ENCODE measurements at places on chromosomes 12 and 14. TPM values are rescaled to one million over a fixed set of nuclear protein-coding genes. Genes with fewer than 3 reads are reported as not detected.

GRCh38 chr12:104458694-104459367, 2.1 kb downstream of the CHST11 start:
- DNase-seq: peak; percentile 74
- H3K27ac ChIP-seq: peak overlapping the region; percentile 97
- peak overlapping the region; percentile 99 for H3K4me3 ChIP-seq
- peaks cover 13% of the 10 kb centered on the region for H3K36me3 ChIP-seq
- peaks cover 53% of the 10 kb centered on the region for H3K4me1 ChIP-seq

GRCh38 chr12:52212701-52213563, 20.1 kb upstream of the KRT7 start:
- no peak overlapping the region for H3K27ac ChIP-seq
- no peak for DNase-seq
- H3K4me1 ChIP-seq: peaks cover 4% of the 10 kb centered on the region
- peaks cover 20% of the 10 kb centered on the region for H3K27me3 ChIP-seq

- H3K4me1 ChIP-seq: peaks cover 10% of the 10 kb centered on the region
- DNase-seq: no peak
- no peaks in the 10 kb centered on the region for H3K36me3 ChIP-seq
- no peak overlapping the region for H3K27ac ChIP-seq
These were observed 1.8 kb downstream of the ALX1 start for GRCh38 chr12:85281636-85282312.

DNA sequence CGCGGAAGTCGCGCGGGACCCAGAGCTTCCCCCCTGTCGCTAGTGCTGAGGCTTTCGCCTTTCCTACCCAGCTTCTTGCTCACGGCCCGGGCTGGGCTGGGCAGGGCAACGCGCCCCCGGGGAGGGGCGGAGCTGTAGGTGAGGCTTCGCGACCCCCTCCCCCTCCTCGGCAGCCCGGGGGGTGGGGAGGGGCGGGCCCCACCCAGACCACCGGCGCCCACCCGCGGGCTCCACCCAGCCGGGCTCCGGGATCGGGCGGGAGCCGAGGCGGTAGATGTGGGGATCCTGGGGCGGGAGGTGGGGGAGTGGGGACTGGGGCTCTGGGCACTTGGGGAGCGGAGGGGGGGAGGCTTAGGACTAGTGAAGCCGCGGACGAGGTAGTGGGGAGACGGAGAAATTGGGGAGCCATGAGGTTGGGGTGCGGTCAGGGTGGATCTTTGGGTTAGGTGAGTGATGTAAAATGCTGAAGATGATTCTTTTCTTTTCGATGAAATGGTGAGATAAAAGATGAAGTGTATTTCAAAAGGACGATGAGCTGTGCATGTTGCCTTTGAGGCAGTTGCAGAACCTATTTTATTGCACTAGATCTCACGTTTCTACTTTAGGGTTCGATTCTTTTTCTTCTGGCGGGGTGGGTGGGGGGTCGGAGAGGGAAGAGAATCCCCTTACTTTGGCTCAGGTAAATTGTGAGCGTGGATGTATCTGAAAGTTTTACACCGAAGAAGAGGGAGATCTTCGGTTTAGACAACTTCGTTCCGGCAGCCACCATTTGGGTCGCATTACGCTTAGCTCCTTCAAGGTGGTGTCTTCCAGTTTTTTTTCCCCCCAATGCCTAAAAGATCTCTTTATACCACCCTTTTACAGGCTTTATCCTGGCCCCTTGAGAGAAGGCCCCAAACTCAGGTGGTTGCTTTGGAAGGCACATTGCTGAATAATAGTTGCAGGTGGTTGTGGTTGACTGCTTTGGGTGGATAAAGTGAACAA, 619 bp downstream of the ERC1 start:
- DNase-seq: peak; percentile 63
- H3K27ac ChIP-seq: peak overlapping the region; percentile 99
- H3K27me3 ChIP-seq: peaks cover 2% of the 10 kb centered on the region
- peaks cover 4% of the 10 kb centered on the region for H3K36me3 ChIP-seq

DNA sequence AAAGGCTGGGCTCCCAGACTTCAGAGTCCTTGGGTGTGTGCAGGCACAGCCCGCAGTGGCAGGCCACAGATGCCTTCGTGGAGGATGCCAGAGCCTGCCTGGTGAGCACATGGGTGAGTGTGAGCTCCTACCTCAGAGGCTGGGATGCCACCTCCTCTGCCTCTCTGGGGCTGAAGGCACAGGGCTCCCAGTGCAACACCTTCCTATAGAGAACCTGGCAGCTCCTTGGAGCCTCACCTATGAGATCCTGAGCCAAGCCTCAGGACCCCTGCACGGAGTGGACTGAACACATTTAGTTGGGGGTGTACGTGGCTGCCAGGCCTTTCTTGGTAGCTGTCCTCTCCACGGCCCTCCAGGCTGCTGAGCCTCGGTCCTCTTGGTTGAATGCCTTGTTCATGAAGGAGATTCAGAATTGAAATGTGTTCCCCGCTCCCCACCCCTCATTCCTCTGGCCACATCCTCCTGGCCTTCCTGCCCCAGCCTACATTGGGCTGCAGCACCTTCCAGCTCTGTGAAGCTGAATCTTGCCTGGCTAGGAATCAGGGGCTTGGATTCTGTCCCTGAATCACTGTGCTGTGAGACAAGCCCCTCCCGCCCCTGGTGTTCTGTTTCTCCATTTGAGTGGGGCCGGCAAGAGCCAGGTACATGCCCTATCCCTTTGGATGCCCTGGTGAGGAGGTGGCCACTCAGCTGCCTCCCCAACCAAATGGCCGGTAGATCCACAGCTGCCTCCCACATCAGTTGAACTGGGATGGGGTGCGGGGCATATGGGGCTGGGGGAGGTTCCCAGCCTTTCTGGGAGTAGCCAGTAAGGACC, 38.7 kb upstream of the TRAF3 start:
- H3K27me3 ChIP-seq: no peaks in the 10 kb centered on the region
- peaks cover 3% of the 10 kb centered on the region for H3K36me3 ChIP-seq

DNA sequence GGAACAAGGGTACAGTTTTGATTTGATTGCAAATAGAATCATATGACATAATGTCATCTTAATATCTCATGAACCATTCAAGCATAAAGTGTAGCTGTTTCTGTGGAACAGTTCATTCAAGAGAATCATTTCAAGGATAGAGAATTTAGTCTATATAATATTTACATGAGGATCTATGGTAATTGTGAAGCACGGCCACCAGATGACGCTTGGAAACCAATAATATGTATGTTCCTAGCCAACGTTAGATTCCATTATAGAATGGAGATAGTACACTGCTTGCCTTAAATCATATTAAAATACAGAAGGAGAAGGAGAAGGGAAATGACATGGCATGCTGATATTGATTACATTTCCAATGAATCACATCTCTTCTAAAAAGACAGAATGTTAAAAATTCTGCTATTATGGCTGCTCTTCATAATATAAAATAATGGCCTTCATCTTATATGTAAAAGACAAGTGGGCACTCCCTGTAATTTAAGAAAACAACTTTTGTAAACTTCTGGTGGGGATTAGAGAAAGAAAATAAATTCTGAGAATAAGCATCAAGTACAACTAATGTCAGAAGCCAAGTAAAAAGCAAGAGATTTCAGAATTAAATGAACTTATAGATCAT, 351.0 kb downstream of the NAV3 start:
- no peaks in the 10 kb centered on the region for H3K27me3 ChIP-seq
- H3K4me1 ChIP-seq: no peaks in the 10 kb centered on the region
- H3K27ac ChIP-seq: no peak overlapping the region
- DNase-seq: no peak
- H3K36me3 ChIP-seq: no peaks in the 10 kb centered on the region
- no peak overlapping the region for H3K4me3 ChIP-seq

DNA sequence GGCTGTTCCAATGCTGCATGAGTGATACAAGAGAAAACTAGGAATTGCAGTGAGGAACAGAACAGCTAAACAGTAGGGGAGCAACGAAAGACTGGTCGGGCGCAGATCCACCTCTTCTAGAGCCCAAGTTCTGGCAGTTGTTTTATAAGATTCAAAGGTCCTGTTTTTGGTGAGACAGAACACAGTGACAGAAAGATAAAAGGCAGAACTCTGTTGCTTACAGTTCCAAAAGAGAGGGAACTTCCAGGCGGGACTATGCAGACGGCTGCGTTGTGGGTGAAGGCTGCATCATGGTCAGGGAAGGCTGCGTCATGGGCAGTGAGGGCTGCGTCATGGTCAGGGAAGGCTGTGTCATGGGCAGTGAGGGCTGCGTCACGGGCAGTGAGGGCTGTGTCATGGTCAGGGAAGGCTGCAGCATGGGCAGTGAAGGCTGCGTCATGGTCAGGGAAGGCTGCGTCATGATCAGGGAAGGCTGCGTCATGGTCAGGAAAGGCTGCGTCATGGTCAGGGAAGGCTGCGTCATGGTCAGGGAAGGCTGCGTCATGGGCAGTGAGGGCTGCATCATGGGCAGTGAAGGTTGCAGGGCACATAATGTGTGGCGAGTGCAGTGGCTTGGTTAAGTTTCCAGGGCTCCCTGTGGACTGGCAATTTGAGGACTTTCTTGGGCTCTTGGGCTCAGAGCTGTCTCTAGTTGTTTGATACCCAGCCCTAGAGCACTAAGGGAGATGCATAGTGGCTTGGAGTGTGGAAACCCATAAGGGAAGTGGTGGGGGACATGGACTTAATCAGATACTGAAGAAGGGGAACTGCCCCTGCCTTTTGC, 619.9 kb downstream of the AACS start:
- no peak for DNase-seq
- H3K36me3 ChIP-seq: no peaks in the 10 kb centered on the region
- H3K4me1 ChIP-seq: no peaks in the 10 kb centered on the region
- H3K27ac ChIP-seq: no peak overlapping the region

- H3K4me1 ChIP-seq: no peaks in the 10 kb centered on the region
- no peaks in the 10 kb centered on the region for H3K27me3 ChIP-seq
- H3K27ac ChIP-seq: no peak overlapping the region
These were observed 86.8 kb upstream of the ADAMTS20 start for GRCh38 chr12:43638806-43639205.

GRCh38 chr12:793711-794110, 41.3 kb downstream of the WNK1 start:
- peaks cover 72% of the 10 kb centered on the region for H3K4me1 ChIP-seq
- no peaks in the 10 kb centered on the region for H3K27me3 ChIP-seq
- DNase-seq: no peak

- H3K27ac ChIP-seq: no peak overlapping the region
- H3K4me3 ChIP-seq: no peak overlapping the region
- H3K4me1 ChIP-seq: no peaks in the 10 kb centered on the region
- no peak for DNase-seq
- no peaks in the 10 kb centered on the region for H3K36me3 ChIP-seq
These were observed 2.4 kb upstream of the MIPOL1 start for GRCh38 chr14:37195327-37195726.

DNA sequence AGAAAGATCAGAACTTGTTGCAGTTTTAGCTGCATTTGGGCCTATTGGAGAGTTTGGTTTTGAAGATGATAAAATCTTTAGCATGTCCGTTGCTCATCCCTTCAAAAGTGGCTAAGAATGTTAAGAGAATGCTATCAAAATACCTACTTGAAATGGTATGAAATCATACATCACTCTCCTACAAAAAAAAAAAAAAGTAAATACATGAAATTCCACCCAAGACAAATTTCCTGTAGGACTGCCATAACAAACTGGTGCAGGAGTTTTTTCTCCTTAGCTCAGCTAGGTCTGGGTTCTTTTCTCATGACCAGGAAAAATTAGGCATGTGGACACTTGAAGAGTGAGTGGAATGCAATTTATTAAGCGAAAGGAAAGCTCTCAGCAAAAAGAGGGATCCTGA, 15.9 kb upstream of the FAR2 start:
- no peaks in the 10 kb centered on the region for H3K4me1 ChIP-seq
- no peak overlapping the region for H3K4me3 ChIP-seq
- peaks cover 12% of the 10 kb centered on the region for H3K27me3 ChIP-seq
- no peak for DNase-seq
- no peaks in the 10 kb centered on the region for H3K36me3 ChIP-seq
- no peak overlapping the region for H3K27ac ChIP-seq

DNA sequence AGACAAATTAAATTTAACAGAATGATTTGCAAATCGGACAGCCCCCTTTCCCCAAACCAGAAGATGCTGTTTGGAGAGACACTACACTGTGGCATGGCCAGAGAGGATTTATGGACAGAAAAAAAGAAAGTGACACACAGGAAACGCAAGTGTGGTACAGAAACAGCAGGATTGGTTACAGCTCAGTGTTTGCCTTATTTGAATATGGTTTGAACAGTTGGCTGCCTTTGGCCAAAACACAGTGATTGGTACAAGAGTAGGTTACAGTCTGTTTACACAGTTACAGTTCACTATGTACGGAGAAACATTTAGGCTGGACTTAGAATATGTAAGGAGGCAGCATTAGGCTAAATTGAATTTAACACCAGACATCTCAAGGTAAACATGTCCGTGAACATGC, 335.3 kb downstream of the NPAS3 start:
- no peaks in the 10 kb centered on the region for H3K4me1 ChIP-seq
- no peak for DNase-seq
- H3K36me3 ChIP-seq: no peaks in the 10 kb centered on the region
- H3K27ac ChIP-seq: no peak overlapping the region

- H3K4me1 ChIP-seq: peaks cover 3% of the 10 kb centered on the region
- H3K36me3 ChIP-seq: no peaks in the 10 kb centered on the region
- DNase-seq: no peak
- H3K4me3 ChIP-seq: no peak overlapping the region
These were observed 137.5 kb downstream of the DYRK2 start for GRCh38 chr12:67786086-67786485.

- no peak overlapping the region for H3K4me3 ChIP-seq
- DNase-seq: no peak
- no peaks in the 10 kb centered on the region for H3K27me3 ChIP-seq
- peak overlapping the region; percentile 4 for H3K27ac ChIP-seq
- no peaks in the 10 kb centered on the region for H3K36me3 ChIP-seq
These were observed 5.5 kb upstream of the CCDC197 start for GRCh38 chr14:93991649-93992048.

DNA sequence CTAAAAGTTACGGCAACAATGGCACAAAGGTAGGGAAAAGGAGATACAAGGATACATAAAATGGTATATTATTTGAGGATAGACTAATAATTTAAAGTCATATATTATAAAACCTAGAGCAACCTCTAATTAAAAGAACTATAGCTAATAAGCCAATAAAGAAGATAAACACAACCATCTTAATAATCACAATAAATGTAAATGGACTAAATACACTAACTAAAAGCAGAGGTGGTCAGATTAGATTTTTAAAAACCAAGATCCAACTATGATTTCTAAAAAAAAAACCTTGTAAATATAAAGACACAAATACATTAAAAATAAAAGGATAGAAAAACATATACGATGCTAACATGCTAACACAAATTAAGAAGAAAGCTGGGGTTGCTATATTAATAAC, 10.7 kb upstream of the LLPH start:
- H3K27me3 ChIP-seq: no peaks in the 10 kb centered on the region
- peaks cover 18% of the 10 kb centered on the region for H3K4me1 ChIP-seq
- no peak for DNase-seq
- H3K36me3 ChIP-seq: peaks cover 72% of the 10 kb centered on the region

- no peaks in the 10 kb centered on the region for H3K27me3 ChIP-seq
- H3K27ac ChIP-seq: peak overlapping the region; percentile 93
- DNase-seq: peak; percentile 95
- H3K4me1 ChIP-seq: peaks cover 64% of the 10 kb centered on the region
These were observed 33.4 kb downstream of the VCPKMT start for GRCh38 chr14:50082784-50083466.

- peaks cover 14% of the 10 kb centered on the region for H3K4me1 ChIP-seq
- H3K4me3 ChIP-seq: no peak overlapping the region
- H3K36me3 ChIP-seq: no peaks in the 10 kb centered on the region
These were observed 16.4 kb downstream of the PAPLN start for GRCh38 chr14:73253721-73254120.

RHOJ gene
- total RNA-seq: not detected

KRT6C gene
- total RNA-seq: not detected

CCDC63 gene
- not detected for total RNA-seq

DAO gene
- not detected for total RNA-seq

NID2 gene
- total RNA-seq: 0.09 TPM

RPGRIP1 gene
- not detected for total RNA-seq

TAS2R50 gene
- total RNA-seq: 0.56 TPM

TMPRSS12 gene
- total RNA-seq: not detected

TPH2 gene
- not detected for total RNA-seq
